ENCODE measurements at places on chromosomes 6 and 20.

- DNase-seq: no peak
These were observed 33.4 kb upstream of the SRPK1 start for GRCh38 chr6:35954333-35954732.

DNA sequence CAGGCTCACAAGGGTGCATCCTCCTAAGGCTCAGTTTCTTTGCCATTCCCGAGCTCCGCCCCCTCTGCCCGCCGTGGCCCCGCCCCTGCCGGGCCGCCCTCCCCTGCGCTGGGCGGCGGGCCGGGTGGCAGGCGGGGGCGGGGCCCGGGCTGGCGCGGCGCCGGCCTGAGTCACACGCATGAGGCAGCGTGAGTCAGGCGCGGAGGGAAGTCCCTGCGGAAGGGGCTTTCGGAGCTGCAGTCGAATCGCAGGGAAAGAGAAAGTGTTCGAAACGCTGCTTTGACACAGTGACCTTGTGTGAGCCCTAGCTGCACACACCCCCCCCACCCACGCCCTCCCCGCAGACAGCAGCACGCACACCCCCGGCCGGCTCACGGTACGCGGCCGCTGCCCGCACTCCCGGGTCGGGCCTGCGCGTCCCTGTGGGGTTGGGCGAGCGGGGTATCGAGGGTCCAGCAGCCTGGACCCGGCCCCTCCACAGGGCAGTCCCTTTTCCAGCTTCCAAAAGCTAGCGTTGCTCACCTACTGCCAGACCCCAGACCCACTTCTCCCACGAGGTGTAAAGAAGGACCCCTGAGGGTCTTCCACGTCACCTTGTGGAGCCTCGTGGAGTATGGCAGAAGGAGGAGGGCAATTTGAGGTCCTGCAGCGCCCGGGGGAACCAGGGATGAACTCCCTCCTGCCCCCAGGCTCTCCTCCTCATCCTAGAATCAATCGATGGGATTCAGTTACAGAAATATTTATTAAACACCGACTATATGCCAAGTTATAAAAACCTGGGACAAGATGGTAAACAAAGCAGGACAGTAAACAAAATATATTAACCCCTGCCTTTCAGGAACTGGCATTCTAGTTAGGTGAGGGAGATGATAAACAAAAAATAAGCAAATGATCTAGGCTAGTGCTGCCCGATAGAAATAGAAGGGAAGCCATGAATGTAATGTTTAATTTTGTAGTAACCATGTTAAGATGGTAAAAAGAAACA, 12.4 kb upstream of the HMGA1 start:
- DNase-seq: peak; percentile 90

DNA sequence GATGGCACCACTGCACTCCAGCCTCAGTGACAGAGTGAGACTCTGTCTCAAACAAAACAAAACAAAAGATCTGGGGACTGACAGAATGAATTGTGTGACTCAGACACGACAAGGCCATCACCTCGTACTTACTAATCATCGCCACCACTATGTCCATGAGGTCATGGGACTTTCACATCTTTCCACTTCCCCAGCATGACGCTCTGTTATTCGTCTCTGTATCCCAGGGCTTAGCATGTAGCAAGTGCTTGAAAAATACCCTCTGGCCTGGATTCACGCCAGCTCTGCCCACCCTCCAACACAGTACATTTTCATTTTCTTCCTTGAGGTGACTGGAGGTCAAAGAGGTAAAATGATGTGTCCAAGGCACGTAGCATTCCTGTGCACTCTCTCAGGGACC, 27.8 kb downstream of the FGD2 start:
- DNase-seq: no peak

- no peak for DNase-seq
These were observed 84.1 kb downstream of the CD24 start for GRCh38 chr6:106890447-106890846.
